Heart right ventricle (tissue), 16 donors: ENCODE measurements at places on chromosomes 3 and 15. TPM values are rescaled to one million over a fixed set of nuclear protein-coding genes. Genes with fewer than 3 reads are reported as not detected.

DNA sequence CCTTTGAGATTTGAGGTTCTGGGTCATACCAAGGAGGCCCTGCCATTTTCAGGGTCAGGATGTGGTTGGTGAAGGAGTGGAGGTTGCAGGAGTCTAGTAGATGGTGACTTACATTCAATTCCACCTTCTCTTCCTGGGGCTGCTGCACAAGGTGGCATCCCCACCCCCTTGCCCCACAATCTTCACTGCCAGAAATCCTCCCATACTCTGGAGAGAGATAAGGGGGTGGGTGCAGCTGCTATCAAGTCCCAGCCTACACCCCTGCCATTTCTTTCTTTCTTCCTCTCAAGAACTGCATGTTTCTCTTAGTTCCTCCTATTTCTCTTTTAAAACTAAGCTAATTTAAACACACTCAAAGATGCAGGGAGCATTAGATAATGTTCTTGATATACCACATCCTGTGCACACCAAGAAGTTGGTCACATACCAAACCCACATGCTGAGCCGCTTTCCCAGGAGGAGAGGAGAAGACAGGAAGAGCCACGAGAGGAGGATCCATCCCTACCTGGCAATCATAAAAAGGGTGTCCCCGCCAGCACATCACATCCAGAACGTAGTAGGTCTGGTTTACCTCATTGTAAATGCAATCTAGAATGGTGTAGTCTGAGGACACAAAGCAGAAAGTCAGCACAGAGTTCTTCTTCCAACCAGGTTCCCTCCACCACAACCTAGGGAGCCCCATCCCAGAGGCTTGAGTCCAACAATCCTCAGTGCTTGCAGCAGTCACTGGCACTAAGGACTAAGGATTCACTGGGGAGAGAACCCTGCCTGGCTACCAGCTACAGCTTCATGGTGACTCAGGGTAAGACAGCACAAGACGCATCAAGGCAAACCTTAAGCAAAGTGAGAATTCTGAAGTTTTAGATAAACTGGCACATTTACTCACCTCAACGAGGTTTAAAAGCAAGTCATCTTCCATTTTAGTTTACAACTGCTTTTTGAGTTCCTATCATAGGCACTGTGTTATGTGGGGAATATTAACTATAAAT, 18.5 kb downstream of the SNUPN start:
- no peak for DNase-seq

GRCh38 chr15:72203507-72203837, 5.9 kb upstream of the GRAMD2A start:
- DNase-seq, result peak; percentile 67

DNA sequence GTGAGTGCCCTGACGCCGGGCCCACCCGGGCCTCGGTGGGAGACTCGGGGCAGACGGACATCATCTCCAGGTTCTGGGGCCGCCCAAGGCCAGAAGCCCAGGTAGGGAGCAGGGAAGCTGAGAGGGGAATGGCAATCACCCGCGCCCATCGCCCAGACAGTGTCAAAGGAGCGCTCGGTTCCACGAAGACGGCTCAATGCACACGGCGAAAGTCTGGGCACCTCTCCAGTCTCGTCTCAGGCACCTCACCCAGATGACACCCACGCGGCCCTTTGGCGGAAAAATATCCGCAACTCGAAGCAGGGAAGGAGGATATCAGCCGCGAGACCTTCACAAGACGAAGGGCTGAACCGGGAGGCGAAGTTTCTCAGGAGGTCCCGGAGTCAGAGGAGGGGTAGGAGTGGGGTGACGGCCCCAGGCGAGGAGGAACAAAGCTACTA, 916 bp downstream of the IL17RD start:
- peak; percentile 62 for DNase-seq

- DNase-seq, result no peak
Measured at GRCh38 chr3:14609506-14609905, 42.1 kb upstream of the CCDC174 start.

DNA sequence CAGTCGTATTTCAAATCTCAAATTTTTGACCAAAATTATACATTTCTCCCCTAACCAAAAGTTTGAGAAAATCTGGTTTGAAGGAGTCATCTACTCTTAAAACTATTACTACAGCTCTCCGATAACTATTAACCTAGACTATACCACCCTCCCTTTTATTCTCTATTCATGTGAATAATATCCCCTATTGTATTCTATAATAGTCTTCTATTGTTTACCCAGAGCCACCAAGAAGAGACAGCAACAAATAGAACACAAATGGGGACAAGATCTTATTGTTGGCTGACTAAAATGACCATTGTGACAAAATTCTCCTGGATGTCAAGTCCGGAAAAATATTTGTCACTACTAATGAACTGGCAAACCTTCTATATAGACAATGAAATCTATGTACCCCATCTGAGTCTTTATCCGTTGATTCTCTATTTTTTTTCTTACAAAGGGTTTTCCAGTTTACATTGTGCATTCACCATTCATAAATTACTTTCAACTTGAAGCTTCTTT, 618.0 kb downstream of the CADM2 start:
- no peak for DNase-seq

- DNase-seq, result no peak
Measured at GRCh38 chr3:197202694-197203093, 95.7 kb downstream of the DLG1 start.

The GPR62 gene
- polyA plus RNA-seq, result 0.15 TPM

The MCTP2 gene
- 0.95 TPM for polyA plus RNA-seq
